Femur (tissue), 1 donor: ENCODE measurements at places on chromosomes 6 and 20.

- no peak for DNase-seq
Measured at GRCh38 chr6:166194914-166195859, 27.5 kb upstream of the TBXT start.

DNA sequence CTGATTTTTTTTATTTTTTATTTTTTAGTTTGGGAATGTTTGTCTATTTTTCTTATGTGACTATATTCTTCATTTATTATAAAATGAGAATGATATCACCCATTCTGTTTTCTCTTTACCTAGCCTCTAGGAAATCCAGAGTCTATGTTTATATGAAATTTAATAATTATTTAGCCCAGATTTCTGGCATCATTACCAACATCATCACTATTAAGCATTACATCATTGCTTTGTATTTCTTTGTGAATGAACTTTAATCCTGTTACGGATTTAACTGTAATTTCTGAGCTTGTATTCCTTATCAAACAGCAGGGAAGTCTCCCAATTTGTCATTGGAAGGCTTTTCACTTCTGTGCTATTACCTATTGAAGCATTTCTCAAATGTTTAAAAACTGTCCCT, 72.7 kb upstream of the NOX3 start:
- no peak for DNase-seq

GRCh38 chr6:44078827-44079671, 48.2 kb downstream of the MRPL14 start:
- DNase-seq = peak; percentile 84

- no peak for DNase-seq
Measured at GRCh38 chr6:128432394-128432793, 88.0 kb downstream of the PTPRK start.

DNA sequence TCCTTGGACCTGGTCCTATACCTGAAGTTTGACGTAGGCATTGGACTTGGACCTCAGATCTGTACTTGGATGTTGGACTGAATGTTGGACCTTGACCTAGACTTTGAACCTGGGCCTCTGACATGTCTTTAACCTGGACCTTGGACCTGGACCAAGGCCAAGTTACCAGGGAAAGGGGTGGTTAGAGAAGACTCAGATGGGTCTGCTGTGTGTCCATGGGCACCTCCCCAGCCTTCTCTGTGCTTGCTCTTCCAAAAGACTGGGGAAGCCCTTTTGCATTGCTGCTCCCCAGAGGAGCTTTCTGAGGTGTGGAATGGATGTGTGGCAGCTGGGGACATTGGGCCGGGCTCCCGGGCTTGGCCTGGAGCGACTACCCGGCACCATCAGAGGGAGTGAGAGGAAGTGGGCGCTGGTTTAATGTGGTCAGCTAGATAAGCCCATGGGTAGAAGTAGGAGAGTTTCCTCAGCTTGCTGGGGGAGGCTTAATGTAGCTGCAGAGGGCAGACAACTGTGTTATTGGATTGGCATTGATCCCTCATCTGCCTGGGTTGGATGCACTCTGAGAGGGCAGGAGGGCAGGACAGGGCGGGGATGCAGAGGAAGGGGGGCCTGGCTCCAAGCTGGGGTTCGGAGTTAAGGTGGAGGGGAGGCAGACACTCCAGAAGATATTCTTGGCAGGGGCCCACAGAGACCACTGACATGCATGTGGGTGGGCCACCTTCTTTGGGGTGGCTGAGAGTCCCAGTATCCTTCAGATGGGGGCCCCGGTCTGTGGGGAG, 4.2 kb downstream of the SCRT2 start:
- no peak for DNase-seq

DNA sequence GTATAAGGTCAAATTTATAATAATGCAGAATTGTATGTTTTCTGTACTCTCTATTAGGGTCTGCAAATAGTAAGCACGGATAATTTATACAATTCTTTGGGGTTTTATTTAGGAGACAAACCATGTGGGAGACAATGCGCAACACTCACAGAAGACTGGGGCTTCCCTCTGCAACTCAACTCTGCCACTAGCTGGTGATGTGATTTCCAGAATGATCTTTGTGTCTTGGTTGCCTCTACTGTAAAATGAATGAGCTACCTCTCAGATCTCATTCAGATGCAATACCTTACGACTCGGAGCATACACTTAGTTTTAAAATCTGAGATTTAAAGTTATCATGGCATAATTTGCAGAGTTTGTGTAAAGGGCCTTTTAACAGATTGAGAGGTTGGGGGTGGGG, 6.4 kb downstream of the MAN1A1 start:
- DNase-seq = no peak

- no peak for DNase-seq
Measured at GRCh38 chr6:43915208-43915869, 145.3 kb downstream of the VEGFA start.

GRCh38 chr6:85449818-85450759, at the start of gene NT5E:
TSS of gene NT5E (plus strand) at chr6:85450083. CDS start at chr6:85450140, 57 bp downstream.
- DNase-seq = peak; percentile 86

- DNase-seq = peak; percentile 44
Measured at GRCh38 chr6:27693766-27694546, 218.2 kb downstream of the OR2B2 start.

DNA sequence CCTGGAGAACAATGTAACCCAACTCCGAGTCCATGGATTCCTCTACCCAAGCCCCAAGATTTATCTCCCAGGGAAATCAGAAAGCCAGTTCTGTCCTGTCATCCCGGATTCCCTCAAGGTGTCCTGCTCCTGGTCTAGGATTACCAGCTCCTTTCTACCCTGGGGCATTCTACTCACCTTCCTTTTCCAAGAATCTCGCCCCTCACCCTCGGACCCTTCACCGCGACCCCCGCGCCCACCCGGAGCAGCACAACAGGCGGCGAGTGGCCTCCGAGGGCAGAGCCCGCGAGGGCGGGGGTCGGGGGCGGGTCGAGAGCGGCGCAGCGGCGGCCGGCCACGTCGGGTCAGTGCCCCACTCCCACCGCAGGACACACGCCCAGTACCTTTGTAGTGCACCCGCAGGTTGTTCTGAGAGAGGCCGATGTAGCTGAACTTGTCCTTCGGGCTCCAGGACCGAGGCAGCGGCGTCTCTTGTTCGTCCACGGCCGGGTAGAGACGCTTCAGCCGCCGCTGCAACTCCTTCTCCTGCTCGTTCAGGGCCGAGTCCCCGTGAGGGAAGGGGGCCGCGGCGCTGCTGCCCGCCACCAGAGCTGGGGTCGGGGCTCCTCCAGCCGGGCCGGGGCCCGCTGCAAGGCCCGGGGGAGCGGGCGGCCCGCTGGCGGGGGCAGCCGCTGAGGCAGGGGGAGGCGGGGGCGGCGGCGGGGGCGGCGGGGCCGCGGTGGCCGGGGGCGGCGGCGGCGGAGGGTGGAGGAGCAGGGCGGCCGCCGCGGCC, 897 bp downstream of the RANBP9 start:
- peak; percentile 66 for DNase-seq

GRCh38 chr6:27810768-27811450, 101.3 kb downstream of the OR2B2 start:
- no peak for DNase-seq

GRCh38 chr6:3284436-3284876, 25.7 kb downstream of the PSMG4 start:
- DNase-seq = peak; percentile 71

- no peak for DNase-seq
Measured at GRCh38 chr20:62632575-62633090, 9.7 kb upstream of the SLCO4A1 start.

GRCh38 chr6:16824845-16825685, 63.8 kb upstream of the ATXN1 start:
- DNase-seq = no peak

DNA sequence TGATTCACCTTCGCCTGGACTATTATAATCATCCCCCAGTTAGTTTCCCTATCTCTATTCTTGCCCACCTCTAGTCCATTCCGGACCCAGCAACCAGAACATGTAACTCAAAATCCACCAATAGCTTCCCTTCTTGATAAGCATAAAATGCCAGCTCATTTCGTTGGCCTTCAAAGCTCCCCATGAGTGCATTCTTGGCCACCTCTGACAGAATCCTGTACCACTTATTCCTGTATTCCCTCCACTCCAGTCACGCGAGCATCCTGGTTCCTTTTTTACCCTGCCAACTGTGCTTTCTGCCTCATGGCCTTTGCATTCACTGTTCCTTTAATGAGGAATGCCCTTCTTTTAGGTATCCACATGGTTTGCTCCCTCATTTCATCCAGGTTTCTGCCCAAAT, 36.7 kb downstream of the CYP24A1 start:
- DNase-seq = no peak

GRCh38 chr6:45557454-45557853, 179.7 kb upstream of the SUPT3H start:
- DNase-seq = no peak

- no peak for DNase-seq
Measured at GRCh38 chr20:14544688-14545087, 207.3 kb upstream of the FLRT3 start.

GRCh38 chr6:16519265-16520242, 241.7 kb downstream of the ATXN1 start:
- no peak for DNase-seq

GRCh38 chr6:130189531-130190397, 33.0 kb downstream of the SAMD3 start:
- DNase-seq = peak; percentile 59

DNA sequence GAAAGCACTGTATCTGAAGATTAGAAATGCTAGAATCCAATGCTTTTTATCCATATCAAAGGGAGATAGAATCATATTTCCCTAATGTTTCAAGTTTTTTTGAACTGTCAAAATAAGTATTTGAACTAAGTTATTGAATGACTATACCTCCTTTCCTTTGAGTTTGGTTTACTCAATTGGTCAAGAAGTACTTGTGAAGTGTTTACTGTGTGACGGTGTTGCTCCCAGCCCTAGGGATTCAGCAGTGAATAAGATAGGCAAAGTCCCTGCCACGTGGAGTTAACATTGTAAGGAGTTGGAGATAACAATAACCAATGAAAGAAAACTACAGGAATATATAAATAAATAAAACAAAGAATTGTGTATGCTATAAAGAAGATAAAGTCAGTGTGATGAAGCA, 535.9 kb downstream of the FRK start:
- DNase-seq = no peak

- no peak for DNase-seq
Measured at GRCh38 chr6:14442242-14442641, 324.7 kb downstream of the CD83 start.
